ENCODE measurements at places on chromosomes 2 and 18. TPM values are rescaled to one million over a fixed set of nuclear protein-coding genes. Genes with fewer than 3 reads are reported as not detected.

- DNase-seq: no peak
These were observed 18.5 kb downstream of the B3GNT7 start for GRCh38 chr2:231413921-231414476.

DNA sequence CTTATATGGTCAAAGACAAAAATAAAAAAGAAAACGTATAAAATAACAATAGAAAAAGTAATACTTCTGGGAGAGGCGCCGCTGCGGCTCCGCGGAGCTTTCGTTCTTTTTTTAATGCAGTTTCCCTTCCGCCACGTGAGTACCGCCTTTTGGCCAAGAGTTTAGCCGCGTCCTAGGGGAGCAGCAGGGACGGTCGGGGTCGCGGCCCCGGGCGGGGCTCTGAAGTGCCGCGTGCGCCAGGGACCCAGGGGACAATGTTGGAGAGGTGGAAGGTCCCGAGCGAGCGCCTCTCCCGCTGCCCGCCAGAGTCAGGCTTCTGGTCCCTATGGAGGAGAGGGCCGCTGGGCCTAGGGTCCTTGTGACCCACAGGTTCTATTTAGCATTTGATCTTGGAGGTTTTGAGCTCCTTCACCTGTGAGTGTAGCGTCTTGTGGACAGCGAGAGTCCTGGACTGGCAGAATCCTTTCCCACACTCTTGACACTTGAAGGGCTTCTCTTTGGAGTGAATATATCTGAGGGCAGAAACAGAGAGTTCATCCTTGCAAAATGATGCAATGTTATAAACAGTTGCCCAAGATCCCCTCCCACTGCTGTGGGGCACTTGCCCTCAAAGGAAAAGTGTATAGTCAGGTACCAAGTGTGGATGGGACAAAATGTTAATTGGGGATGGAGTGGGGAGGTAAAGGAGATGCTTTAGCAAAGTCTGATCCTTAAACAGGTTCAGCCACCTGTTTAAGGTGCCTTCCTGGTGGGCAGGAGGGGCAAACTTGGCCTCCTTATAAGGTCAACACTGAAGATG, 6.3 kb downstream of the OSR1 start:
- no peak for DNase-seq

- no peak for DNase-seq
These were observed 42.8 kb downstream of the ITSN2 start for GRCh38 chr2:24317491-24317920.

DNA sequence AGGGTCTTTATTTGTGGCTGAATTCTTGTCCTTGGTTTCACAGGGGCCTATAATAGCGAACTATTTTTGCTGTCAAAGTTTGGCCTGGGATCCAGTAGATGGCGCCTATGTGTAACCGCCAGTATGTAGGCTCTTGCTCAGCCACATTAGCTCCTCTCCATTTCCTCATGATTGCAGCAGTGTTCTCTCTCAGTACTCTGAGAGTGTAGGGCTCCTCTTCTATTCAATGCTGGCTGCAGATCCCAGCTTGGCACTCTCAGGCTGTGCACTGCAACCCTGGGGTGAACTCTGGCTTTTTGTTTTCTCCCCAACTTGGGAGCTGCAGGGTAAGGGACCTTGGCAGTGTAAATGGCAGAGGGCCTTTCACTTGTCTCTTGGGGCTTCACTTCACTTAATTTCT, 344.6 kb upstream of the CHAC2 start:
- DNase-seq: no peak

CRIM1 gene
- total RNA-seq: 13.6 TPM

DNA sequence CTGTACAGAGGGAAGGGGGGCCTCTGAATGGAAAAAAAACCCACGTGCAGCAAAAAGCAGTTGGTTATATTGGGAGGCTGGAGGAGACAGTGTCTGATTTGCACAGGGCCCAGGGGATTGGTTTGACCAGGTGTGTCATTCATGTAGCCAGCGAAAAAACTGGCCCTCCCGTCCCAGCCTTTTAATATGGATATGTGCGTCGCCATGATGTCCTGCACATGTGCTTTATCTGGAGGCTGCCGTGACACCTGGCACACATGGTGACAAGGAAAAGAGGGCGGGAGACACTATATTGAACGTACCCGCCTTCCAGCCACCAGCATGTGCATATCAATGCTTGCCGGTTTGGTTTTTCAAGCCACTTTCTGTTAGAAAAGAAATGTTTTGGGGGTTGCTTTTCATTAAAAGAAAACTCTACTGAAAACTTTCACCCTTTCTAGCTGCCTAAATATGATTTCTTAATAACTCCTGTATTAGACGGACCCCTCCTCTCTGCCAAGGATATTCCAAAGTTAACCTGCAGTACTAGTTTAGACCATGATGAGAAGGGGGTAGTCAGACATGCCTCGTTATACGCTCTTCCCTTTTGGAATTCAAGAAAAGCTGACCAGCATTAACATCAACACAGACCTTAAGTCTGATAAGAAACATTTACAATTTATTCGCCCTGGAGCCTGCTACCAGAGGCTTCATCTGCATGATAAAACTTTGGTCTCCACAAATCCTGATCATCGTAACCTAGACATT, 16.2 kb downstream of the SLC25A52 start:
- no peak for DNase-seq

- no peak for DNase-seq
These were observed 90.0 kb upstream of the TAF1B start for GRCh38 chr2:9753276-9753600.

ZSWIM2 gene
- total RNA-seq: not detected

DNA sequence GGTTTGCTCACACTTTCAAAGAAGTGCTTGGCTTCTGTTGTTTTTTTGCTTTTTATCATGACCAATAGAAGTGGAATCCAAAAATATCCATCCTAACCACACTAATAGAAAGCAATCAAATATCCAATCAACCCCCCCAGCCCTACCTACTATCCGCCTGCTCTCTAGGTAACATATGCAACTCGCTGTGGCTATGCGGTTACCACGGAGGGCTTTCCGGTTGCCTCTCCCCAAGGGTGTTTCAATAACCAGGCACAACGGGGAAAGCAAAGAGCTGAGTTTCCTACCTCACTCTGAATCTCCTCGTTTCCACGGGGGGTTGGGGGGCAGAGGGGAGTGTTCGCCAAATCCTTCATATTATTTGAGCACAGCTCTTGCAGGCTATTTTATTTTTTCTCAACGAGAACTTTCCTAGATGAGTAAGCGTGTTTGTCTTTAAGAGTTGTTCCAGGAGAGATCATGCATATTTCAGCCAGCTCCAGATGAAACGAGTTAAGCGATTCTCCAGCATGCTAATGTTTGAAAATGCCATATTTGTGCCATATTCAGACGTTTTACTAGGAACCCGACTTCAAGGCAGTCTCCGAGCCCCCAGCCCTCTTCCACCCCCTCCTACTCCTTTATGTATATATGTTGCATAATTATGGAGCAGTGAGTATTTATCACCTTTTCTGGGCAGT, 30.3 kb downstream of the PAX3 start:
- DNase-seq: no peak

DNA sequence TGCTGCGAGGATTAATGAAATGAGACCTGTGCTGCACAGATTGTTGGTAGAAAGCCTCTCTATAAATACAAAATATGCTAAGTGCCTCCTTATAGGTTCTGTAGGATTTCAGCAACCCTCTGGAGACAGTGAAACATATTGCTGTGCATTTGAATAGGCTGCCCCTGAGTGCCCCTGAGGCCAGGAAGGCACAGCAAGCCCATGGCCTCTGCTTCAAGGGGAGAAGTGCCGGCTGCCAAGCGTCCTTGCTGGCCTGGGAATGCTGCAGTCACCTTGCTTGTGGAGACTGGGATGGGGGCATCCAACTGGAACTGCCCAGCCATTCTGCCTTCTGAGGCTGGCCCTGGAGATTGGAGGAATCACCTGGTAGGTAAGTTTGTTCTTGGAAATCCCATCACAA, 397.2 kb upstream of the SMIM21 start:
- no peak for DNase-seq

DNA sequence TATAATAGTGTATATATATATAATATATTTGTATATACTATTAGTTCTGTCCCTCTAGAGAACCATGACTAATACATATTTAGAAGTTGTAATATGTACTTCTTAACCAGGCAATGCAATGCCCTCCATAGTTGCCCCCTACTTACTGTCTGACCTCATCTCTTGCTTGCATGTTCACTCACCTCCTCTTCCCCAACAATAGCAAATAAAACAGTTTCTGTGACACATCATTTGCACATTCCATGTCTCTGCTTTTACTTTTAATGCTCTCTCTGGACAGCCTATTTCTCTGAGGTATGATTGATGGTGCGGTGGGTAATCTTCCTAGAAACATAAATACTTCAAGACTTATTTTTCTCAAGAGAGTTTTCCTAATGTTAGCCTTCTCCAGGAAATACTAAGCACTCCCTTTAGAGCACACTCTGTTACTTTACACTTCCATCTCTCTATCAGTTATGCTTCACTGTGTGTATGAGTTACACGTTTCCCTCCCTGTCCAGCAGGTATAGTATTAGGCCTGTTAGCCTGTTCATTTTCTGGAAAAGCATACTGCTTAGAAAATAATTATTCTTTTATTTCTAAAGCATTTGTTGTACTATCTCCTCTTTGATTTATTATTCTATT, 295.6 kb upstream of the LRATD1 start:
- no peak for DNase-seq

GRCh38 chr2:172087207-172087779, 2.0 kb downstream of the DLX1 start:
- DNase-seq: no peak

DNA sequence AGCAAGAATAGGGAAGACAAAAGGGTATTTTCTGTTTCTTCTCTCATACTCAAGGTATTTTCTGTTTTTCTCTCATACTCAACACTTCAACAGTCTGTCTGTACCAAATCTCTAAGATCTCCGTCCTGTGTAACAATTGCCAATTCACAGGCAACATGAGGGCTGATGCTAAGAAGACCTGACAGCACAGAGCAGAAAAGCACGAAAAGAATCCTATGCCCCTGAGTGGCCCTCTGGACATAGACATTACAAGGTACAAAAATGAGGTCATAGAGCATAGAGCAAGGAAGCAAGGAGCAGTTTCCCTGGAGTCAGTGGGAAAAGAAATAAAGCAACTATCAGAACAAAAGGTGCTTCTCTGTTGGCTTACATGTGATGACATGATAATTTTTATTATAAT, 1612.6 kb upstream of the CELF4 start:
- DNase-seq: no peak

DNA sequence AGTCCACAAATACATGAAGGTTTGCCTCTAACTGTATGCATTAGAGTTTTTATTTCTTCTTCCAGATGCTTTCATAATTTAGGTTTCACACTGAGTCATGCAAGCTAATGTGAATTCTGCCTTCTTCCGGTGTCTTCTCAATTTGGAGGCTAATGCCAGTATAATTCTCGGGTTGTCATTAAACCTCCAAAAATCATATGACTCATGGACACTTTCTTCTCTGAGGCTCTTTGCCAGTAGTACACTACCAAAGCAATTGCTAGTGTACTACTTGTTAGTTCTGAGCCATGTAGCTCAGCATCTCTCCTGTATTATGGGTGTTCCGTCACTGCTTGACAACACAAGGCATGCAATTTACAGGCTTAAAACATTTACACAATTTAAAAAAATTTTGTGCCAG, 137.1 kb downstream of the VWC2L start:
- DNase-seq: no peak

ARHGEF4 gene
- not detected for total RNA-seq

DNA sequence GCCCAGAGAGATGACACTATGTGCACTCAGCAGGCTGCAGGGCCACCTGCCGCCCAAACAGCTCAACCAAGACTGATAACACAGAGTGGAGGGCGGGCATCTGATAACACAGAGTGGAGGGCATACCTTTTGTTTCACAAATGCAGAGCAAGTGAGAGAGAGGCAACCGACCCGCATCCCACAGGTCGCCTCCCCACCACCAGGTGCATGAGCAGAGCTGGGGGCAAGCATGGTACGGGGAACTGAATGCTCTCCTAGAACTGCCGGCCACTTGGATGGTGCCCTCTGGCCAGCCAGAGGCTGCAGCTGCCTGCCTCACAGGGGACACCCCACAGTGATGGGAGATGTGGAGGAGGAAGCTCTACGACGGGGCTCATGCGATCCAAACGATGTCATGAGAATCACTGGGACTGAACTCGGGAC, 49.5 kb downstream of the ANO7 start:
- DNase-seq: no peak

GRCh38 chr2:133680343-133681049, 112.2 kb upstream of the NCKAP5 start:
- DNase-seq: no peak

KCNK3 gene
- total RNA-seq: not detected

GRCh38 chr2:234544659-234545611, 48.1 kb upstream of the ARL4C start:
- peak; percentile 84 for DNase-seq

- no peak for DNase-seq
These were observed 893.0 kb upstream of the POU3F3 start for GRCh38 chr2:103960951-103961350.

GRCh38 chr2:153871231-153872221, at the start of gene GALNT13:
Gene GALNT13 (plus strand): TSS chr2:153871922.
- no peak for DNase-seq

ANKRD30BL gene
- not detected for total RNA-seq

TUBB8B gene
- not detected for total RNA-seq

CD8B2 gene
- 0.61 TPM for total RNA-seq

DNA sequence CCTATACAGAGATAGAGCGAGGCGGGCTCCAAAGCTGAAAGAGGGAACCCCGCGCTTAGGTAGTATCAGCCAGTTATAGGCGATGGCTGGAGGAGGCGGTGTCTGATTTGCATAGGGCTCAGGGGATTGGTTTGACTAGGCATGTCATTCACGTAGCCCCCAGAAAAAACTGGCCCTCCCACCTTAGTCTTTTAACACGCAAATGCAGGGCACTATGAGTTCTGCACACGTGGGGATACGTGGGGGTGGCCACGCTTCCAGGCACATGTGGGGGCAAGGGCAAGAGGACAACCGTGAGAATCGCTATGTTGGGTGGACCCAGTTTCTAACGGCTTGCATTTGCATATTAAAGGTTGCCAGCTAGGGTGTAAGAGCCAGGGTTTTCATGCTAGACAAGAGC, 56.7 kb upstream of the MSTN start:
- DNase-seq: no peak

DNA sequence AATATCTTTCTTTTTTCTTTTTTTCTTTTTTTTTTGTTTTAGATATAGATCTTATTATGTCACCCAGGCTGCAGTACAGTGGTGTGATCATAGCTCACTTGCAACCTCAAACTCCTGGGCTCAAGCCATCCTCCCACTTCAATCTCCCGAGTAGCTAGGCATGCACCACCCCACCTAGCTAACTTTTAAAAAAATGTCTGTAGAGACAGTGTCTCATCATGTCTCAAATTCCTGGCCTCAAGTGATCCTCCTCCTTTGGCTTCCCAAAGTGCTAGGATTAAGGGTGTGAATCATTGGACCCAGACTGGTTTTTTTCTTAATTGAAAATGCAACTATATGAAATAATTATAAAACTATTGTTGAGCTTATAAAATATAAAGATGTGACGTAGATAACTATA, 9.8 kb upstream of the ZCCHC2 start:
- no peak for DNase-seq

GRCh38 chr2:22999951-23000350, 385.0 kb upstream of the KLHL29 start:
- DNase-seq: no peak

DNA sequence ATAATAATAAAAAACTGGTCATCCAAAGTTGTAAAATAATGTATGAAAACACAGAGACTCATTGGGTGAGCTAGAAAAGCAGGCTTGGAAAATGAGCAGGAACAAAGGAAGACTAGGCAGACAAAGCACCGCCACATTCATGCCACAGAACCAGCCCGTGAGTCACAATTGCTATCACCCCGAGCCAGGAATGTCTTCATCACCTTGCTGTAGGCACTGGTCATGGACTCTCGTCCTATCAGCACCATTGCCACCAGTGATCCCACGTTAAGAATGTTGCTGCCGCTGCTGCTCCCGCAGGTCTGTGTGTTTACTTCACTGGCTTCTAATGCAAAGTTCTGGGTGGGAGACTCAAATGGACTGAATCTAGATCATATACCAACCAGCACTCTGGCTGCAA, 417.9 kb downstream of the PID1 start:
- no peak for DNase-seq

All from natural killer cell treated with Interleukin-12 subunit alpha and Interleukin-12 subunit beta and Interleukin-15 and Interleukin-18, amount 100 ng/mL, for 72 hours (primary cell).